HuH-7 (cell line): ENCODE measurements at places on chromosomes 6 and 20.

GRCh38 chr6:33147807-33148666 is 44.2 kb downstream of the COL11A2 start:
- DNase-seq, result no peak

- DNase-seq, result no peak
These were observed 34.2 kb upstream of the C20orf203 start for GRCh38 chr20:32707691-32708581.

DNA sequence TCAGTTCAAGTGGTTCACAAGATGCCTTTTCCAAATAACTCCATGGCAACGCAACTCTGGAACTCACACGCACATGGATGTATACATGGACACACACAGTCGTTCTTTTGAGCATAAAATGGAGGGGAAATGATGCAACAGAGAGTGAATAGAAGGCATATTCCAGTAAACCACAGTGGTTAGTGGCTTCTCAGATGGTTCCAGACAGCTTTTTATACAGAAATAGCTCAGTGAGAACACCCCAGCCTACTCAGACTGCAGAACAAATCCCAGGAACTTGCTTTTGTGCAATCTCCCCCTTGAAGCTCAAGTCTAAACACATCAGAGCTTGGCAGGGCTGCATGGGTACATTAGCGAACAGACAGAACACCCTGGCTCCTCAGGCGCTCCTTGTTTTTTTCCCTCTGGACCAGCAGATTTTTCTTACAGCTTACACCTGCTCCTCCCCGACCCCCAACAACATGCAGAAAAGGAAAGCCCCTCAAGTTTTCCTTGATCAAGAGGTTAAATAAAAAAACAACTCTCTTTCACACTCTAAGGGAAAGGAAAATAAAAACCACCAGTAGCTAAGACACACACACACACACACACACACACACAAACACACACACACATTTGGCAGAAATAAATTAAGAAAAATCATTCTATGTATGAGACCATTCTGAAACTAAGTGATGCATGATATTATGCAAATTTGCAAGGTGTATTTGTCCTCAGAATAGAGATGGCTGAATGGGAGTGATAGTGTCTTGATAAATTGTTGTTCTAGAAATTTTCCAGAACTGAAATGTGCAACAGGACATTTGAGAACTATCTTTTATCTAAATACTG is 51.2 kb upstream of the RANBP9 start:
- DNase-seq, result no peak

- no peak for DNase-seq
These were observed 1.4 kb downstream of the NCR2 start for GRCh38 chr6:41336824-41337223.

DNA sequence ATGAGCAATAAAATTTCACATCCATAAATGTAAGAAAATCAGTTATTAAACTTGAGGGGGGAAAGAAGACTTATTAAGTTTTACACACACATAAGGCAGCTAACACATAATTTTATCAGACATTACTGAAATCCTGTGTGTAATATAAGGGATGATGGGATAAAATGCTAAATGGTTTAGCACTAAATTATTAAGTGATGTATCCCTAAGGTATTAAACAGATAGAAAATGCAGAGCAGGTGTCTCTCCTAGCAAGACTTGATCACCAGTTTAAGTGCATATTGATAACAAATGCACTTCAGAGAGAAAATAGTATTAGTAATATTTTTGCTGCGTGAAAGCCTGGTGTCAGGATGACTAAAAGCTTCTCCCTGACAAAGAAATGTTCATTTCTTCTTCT is 172.8 kb upstream of the ZFP64 start:
- no peak for DNase-seq

DNA sequence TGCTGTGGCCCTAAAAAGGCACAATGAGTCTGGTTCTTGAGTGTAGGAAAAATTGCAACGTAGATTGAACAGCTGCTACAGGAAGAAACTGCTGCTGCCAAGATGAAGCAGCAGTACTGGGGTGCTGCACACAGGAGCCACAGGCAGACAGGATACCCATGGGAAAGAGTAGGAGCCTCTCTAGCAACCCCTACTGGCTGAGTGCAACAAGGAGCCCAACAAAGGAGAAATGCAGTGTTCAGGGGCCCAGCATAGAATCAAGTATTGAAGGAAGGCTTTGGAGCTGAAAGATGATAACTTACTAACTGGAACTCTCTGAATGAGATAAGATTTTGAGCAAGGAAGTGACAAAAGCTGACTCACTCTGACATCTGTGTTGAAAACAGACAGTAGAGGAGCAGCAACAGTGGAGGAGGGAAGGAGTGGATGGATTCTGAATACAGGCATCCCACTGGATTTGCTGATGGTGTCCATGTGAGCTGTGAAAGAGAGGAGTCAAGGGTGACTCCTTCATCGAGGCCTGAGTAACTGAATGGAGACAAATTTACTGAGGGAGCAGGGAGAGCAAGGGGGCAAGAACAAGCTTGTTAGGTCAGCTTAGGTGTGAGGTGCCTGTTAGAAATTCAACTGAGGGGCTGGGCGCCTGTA is 534.7 kb upstream of the JARID2 start:
- DNase-seq, result peak; percentile 17
